CD4-positive, CD25-positive, alpha-beta regulatory T cell (primary cell): ENCODE measurements at places on chromosomes 4 and X.
A peak's percentile ranks its signal among the peaks of the same experiment; 100 is the strongest.

GRCh38 chrX:54695816-54696487, 102.1 kb downstream of the ITIH6 start:
- no peaks in the 10 kb centered on the region for H3K36me3 ChIP-seq
- H3K27me3 ChIP-seq: no peaks in the 10 kb centered on the region
- no peaks in the 10 kb centered on the region for H3K4me1 ChIP-seq

DNA sequence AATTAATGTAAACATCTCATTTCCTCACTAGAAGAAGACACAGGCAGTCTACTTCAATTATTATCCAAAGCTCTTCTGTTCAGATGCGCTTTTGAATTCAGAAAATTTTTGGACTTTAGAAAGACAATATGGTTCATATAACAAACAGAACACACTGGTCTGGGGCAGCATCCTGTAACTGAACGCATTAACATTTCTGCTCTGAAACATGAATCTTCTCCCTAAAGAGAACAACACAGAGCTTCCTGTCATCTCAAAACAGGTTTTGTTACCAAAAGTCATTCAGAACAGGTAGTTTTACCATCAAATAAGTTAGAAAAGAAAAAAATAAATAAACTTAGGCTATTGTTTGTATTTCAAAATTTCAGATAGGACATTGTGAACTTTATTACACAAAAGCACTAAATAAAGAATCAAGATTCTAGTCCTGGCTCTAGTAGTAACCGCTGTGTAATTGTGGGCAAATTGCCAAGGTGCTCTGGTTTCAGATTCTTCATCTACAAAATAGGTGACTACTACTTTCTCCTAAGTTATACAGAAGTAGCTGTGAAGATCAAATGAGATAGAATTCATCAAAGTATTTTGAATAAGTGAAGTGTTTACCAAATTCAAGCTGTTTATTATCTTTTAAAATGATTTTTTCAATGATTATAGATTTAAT, 252.3 kb upstream of the RASGEF1B start:
- H3K4me3 ChIP-seq: no peak overlapping the region
- H3K36me3 ChIP-seq: no peaks in the 10 kb centered on the region
- peaks cover 4% of the 10 kb centered on the region for H3K27me3 ChIP-seq
- DNase-seq: no peak
- H3K27ac ChIP-seq: no peak overlapping the region
- no peaks in the 10 kb centered on the region for H3K4me1 ChIP-seq

- no peaks in the 10 kb centered on the region for H3K27me3 ChIP-seq
- peaks cover 25% of the 10 kb centered on the region for H3K4me1 ChIP-seq
- peak overlapping the region; percentile 63 for H3K27ac ChIP-seq
- peak overlapping the region; percentile 43 for H3K4me3 ChIP-seq
- DNase-seq: peak; percentile 51
- H3K36me3 ChIP-seq: no peaks in the 10 kb centered on the region
These were observed 11.2 kb upstream of the CCNG2 start for GRCh38 chr4:77145842-77146185.

DNA sequence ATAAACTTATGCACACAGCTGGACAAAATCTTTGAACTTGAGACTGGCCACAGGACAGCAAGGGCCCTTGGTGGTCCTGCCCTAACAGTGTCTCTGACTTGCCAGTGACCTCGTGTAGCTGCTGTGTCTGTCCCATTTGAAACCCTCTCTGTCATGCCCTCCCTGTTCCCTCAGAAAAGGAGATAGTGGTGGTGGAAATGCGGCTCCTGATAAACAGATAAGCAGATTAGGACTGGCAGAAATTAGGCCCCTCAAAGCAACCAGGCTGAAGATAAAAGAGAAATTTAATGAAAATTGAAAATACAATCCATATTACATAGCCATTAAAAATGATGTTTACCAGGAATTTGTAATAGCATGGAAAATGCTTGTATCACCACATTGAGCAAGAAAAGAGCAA, 136.6 kb upstream of the ATP6AP2 start:
- no peaks in the 10 kb centered on the region for H3K27me3 ChIP-seq
- H3K36me3 ChIP-seq: no peaks in the 10 kb centered on the region
- no peak for DNase-seq

- no peaks in the 10 kb centered on the region for H3K27me3 ChIP-seq
- no peak overlapping the region for H3K27ac ChIP-seq
- no peak for DNase-seq
- H3K36me3 ChIP-seq: no peaks in the 10 kb centered on the region
These were observed 42.3 kb downstream of the AFF2 start for GRCh38 chrX:148542481-148543255.

DNA sequence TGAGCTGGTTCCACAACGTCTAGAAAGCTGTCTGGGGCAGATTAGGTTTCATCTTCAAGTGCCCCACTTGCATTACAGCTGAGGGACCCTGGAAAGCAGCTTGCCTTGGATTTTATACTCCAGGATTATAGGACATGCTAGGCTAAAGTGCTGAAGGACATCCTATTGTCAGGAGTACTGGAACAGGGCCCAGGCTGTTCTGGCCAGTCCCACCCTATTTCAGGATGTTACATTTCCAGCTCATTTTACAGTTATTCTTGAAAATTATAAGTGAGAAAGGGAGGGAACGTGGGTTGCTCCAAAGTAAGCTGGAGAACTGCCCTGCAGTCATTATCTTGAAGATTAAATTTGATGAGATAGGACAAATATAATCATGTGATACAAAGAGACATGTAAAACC, 71.0 kb upstream of the UGT8 start:
- DNase-seq: no peak
- no peaks in the 10 kb centered on the region for H3K4me1 ChIP-seq
- H3K4me3 ChIP-seq: no peak overlapping the region
- no peaks in the 10 kb centered on the region for H3K36me3 ChIP-seq

DNA sequence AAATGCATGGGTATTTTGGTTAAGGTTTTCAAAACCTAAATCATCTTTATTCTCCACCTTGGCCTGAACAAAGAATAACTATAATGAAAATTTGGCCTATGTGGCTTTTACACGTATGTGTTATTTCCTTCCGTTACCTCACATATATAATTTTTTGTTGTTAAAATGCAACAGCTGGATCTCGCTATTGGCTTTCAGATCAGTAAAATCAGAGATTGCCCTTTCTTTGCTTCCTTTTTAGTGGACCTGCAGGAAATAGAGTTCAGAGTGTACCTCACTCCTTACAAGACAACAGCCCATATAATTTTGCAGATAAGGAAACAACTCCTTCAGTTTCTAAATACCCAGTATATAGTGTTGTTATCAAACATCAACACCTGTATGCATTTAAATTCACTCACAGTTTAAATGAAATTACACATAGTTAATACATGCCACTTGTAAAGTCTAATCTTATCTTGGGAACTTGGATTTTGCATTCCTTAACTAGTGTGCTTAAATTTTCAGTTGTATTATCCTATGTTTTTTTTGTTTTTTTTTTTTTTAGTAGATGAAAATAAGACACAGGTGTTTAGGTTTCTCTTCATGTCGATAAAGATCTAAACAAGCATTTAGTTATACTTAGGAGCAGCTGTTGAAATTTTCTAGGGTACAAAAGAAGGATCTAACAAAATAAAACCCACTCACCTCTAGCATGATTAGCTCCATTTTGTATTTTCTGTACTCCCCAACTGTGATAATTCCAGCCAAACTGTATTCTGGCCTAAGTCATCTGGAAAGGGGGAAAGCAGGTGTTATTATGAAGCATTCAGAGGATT, 96.2 kb upstream of the SPRY1 start:
- H3K27me3 ChIP-seq: no peaks in the 10 kb centered on the region
- H3K27ac ChIP-seq: no peak overlapping the region
- DNase-seq: no peak
- H3K4me1 ChIP-seq: no peaks in the 10 kb centered on the region

- H3K4me1 ChIP-seq: peaks cover 7% of the 10 kb centered on the region
- H3K36me3 ChIP-seq: no peaks in the 10 kb centered on the region
- peaks cover 5% of the 10 kb centered on the region for H3K27me3 ChIP-seq
- no peak overlapping the region for H3K27ac ChIP-seq
- DNase-seq: no peak
These were observed 16.7 kb upstream of the KLF3 start for GRCh38 chr4:38647101-38647819.

- no peak overlapping the region for H3K4me3 ChIP-seq
- no peak for DNase-seq
- peak overlapping the region; percentile 23 for H3K27ac ChIP-seq
- H3K27me3 ChIP-seq: no peaks in the 10 kb centered on the region
- no peaks in the 10 kb centered on the region for H3K36me3 ChIP-seq
These were observed 2.7 kb downstream of the ABCD1 start for GRCh38 chrX:153727123-153727931.

- H3K27ac ChIP-seq: no peak overlapping the region
- no peaks in the 10 kb centered on the region for H3K27me3 ChIP-seq
- no peaks in the 10 kb centered on the region for H3K36me3 ChIP-seq
- no peak for DNase-seq
These were observed 62.4 kb downstream of the ATXN3L start for GRCh38 chrX:13257223-13258051.

DNA sequence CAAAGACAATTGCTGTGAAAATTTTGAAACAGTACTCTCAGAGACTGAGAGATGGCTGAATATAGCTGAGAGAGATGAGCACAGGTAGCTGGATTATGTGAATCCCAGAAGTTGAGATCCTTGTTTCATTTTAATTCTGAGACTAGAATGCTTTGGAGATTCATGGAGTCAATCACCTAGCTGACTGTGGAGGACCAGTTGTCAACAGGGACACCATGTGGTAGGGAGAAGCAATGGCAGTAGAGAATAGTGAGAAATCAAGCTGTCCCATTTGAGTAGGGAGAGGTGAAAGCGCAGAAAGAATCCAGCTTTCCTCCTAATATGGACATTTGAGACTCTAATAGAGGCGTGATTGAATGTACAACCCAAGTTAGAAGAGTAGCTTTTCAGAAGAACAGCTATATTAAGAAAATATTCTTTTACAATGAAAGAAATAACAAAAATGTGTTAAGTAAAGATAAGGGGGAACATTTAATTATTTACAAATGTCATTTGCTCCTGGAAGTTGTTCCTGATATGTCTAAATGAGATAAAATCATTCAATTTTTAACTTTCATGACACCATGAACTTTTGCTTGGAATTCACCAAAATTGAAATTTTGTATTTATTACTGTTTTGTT, 30.3 kb upstream of the GLRB start:
- no peak overlapping the region for H3K27ac ChIP-seq
- no peaks in the 10 kb centered on the region for H3K36me3 ChIP-seq
- no peaks in the 10 kb centered on the region for H3K4me1 ChIP-seq
- DNase-seq: no peak

- H3K4me3 ChIP-seq: peak within 1 kb of the TSS; percentile 100
- H3K36me3 ChIP-seq: no peaks in the 10 kb centered on the region
- H3K27me3 ChIP-seq: no peaks in the 10 kb centered on the region
These were observed at the start of gene P2RY10 for GRCh38 chrX:78945186-78945912. Gene P2RY10 (plus strand): TSS chrX:78945391. CDS start chrX:78960521, 15,130 bp downstream.

- no peak overlapping the region for H3K27ac ChIP-seq
- no peaks in the 10 kb centered on the region for H3K36me3 ChIP-seq
- no peaks in the 10 kb centered on the region for H3K27me3 ChIP-seq
- DNase-seq: no peak
- no peak overlapping the region for H3K4me3 ChIP-seq
These were observed 47.2 kb downstream of the MAOA start for GRCh38 chrX:43703211-43703791.

DNA sequence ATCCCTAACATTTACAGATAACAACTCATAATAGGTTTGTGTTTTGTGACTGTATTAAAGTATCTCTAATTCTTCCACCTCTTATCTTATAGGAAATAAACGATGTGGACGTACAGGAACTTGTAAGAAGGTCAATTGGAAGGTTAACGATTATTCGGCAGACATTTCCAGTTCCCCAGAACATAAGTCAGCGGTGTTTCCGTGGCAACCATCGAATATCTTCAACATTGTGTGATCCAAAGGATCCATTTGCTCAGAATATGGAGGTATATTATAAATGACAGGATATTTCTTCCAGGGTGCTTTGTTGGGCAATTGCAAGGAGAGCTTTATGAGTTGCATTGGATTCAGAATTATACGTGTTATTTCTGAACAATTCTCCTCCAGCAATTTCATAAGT, 611.9 kb upstream of the ATOH1 start:
- H3K36me3 ChIP-seq: no peaks in the 10 kb centered on the region
- H3K4me3 ChIP-seq: no peak overlapping the region
- no peak for DNase-seq

GRCh38 chr4:138037696-138038095, 204.5 kb downstream of the SLC7A11 start:
- DNase-seq: no peak
- no peak overlapping the region for H3K4me3 ChIP-seq
- no peaks in the 10 kb centered on the region for H3K4me1 ChIP-seq
- H3K27me3 ChIP-seq: no peaks in the 10 kb centered on the region
- H3K36me3 ChIP-seq: no peaks in the 10 kb centered on the region

DNA sequence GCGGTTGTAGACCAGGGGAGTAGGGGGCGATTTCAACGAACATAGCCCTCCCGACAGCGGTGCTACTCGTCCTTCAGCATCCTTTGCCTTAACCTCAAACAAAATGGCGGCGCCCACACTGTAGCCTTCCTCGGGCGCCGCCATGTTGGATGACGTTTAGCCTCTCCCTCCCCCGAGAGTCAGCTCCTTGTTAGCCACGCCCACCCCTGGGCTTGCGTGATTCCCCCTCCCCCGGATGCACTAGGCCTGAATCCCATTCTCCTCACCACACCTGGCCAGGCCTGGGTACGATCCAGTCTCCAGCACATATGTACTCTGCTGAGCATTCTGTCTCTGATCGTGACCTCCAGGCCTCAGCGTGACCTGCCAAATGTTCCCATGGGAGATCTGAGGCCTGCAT, 49.0 kb upstream of the ZNF157 start:
- no peaks in the 10 kb centered on the region for H3K4me1 ChIP-seq
- H3K27ac ChIP-seq: no peak overlapping the region
- no peak overlapping the region for H3K4me3 ChIP-seq
- H3K27me3 ChIP-seq: no peaks in the 10 kb centered on the region

DNA sequence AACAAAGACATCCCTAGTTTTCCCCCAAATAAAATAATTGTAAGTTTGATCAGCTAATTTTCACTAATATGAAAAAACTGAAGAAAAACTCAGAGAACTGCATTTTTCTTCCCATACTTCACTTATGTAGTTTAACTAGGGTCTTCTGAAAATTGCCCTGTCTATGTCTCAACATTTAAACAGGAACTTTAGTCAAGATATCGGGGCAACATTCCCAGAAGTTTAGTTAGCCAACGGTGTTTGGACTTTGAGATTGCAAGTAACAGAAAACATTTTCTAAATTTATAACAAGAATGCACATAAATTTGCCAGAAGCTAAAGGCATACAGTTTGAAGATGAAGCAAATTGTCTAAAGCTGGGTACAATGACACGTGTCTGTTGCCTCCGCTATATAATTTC, 201.1 kb downstream of the ARAP2 start:
- H3K4me1 ChIP-seq: no peaks in the 10 kb centered on the region
- H3K27ac ChIP-seq: no peak overlapping the region
- H3K27me3 ChIP-seq: no peaks in the 10 kb centered on the region
- no peaks in the 10 kb centered on the region for H3K36me3 ChIP-seq
- DNase-seq: no peak

- H3K36me3 ChIP-seq: no peaks in the 10 kb centered on the region
- H3K4me3 ChIP-seq: no peak overlapping the region
- H3K4me1 ChIP-seq: no peaks in the 10 kb centered on the region
These were observed 489.7 kb upstream of the GNPDA2 start for GRCh38 chr4:45215976-45216542.

GRCh38 chr4:156330436-156331031, 376.9 kb upstream of the CTSO start:
- H3K27ac ChIP-seq: no peak overlapping the region
- no peaks in the 10 kb centered on the region for H3K27me3 ChIP-seq
- no peaks in the 10 kb centered on the region for H3K36me3 ChIP-seq
- no peak for DNase-seq

GRCh38 chr4:138087066-138087719, 155.0 kb downstream of the SLC7A11 start:
- H3K4me3 ChIP-seq: no peak overlapping the region
- no peak overlapping the region for H3K27ac ChIP-seq
- no peak for DNase-seq
- no peaks in the 10 kb centered on the region for H3K27me3 ChIP-seq
- no peaks in the 10 kb centered on the region for H3K36me3 ChIP-seq
